GM12878 (cell line): ENCODE measurements at places on chromosomes 6 and 20. TPM values are rescaled to one million over a fixed set of nuclear protein-coding genes. Genes with fewer than 3 reads are reported as not detected.

GRCh38 chr6:6951355-6951754 is 156.4 kb upstream of the RREB1 start:
- no peaks in the 10 kb centered on the region; the same call in 1 of the 2 replicates for H3K27me3 ChIP-seq
- DNase-seq, result no peak
- no peaks in the 10 kb centered on the region for H3K36me3 ChIP-seq
- no peaks in the 10 kb centered on the region for H3K4me1 ChIP-seq
- no peak overlapping the region for H3K4me3 ChIP-seq

DNA sequence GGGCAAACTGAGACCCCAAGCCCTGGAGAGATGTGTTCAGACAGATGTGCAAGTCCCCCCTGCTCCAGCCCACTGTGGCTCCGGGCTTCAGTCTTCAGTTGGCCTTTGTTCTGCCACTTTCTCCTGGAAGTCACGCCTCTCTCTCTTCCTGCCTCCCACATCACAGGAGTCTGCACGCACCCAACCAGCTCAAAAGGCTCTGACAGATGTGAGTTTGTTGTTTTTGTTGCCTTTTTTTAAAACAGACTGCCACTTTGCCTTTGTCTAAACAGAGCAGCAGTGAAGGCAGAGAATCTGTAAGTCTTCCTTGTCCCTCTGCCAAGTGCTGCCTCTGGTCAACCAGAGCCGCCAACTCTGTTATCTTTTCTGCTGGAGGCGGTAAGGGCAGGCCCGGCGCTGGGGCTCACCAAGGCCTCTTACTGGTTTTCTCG is 149.7 kb downstream of the TFAP2C start:
- H3K4me3 ChIP-seq, result no peak overlapping the region
- H3K36me3 ChIP-seq, result no peaks in the 10 kb centered on the region
- H3K4me1 ChIP-seq, result no peaks in the 10 kb centered on the region
- no peak overlapping the region for H3K27ac ChIP-seq

- no peaks in the 10 kb centered on the region for H3K36me3 ChIP-seq
- no peak for DNase-seq
- H3K27me3 ChIP-seq, result peaks cover 3% of the 10 kb centered on the region
- H3K4me3 ChIP-seq, result no peak overlapping the region
Observed at GRCh38 chr6:138242987-138243592, 24.8 kb upstream of the PBOV1 start.

- H3K27ac ChIP-seq, result no peak overlapping the region
- H3K27me3 ChIP-seq, result no peaks in the 10 kb centered on the region
- H3K4me1 ChIP-seq, result no peaks in the 10 kb centered on the region
- H3K36me3 ChIP-seq, result no peaks in the 10 kb centered on the region
- no peak overlapping the region for H3K4me3 ChIP-seq
- DNase-seq, result no peak
Observed at GRCh38 chr6:38503032-38503773, 136.5 kb downstream of the BTBD9 start.

GRCh38 chr6:42104095-42104803 is 38.2 kb downstream of the C6orf132 start:
- H3K27ac ChIP-seq, result no peak overlapping the region
- H3K36me3 ChIP-seq, result no peaks in the 10 kb centered on the region
- peak overlapping the region; percentile 68; the same call in 1 of the 2 replicates for H3K4me3 ChIP-seq
- H3K4me1 ChIP-seq, result no peaks in the 10 kb centered on the region
- DNase-seq, result peak; percentile 15
- H3K27me3 ChIP-seq, result peaks cover 3% of the 10 kb centered on the region; the same call in 1 of the 2 replicates

DNA sequence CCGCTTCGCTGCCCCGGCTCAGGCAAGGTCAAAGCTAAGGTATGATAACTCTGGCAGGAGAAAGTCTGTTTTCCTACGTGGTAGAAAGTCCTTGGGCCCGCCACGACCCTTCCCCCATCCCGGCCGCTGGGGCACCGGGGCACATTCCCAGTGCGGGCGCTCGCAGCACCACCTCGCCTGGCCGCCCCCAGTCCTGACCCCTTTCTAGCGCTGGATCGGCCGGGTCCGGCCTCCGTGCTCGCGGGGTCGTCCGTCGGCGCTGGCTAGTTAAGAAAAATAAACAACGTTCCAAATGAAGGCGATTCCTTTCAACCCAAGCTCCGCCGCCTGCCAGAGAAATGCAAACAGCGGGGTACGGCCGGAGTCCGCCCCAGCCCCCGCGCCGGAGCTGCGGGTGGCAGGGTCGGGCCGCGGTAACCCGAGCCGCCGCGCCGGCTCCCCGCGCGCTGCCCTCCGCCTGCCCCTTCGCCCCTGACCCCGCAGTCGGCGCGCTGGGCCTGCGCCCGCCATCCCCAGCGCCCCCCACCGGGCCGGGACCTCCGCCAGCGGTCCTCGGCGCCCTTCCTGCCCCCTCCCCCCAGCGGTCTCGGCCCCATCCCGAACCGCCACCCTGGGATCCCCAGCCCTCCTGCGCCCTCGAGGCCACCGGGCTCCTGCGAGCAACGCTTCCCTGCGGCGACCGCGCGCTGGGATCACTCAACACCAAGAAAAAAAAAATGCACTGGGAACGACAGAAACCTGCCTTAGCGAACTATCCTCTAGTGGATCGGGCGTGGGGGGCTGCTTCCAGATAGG is 37.6 kb downstream of the NCR2 start:
- no peak overlapping the region for H3K27ac ChIP-seq
- no peak for DNase-seq
- no peaks in the 10 kb centered on the region for H3K4me1 ChIP-seq
- no peaks in the 10 kb centered on the region for H3K36me3 ChIP-seq

- H3K36me3 ChIP-seq, result no peaks in the 10 kb centered on the region; the same call in none of the 2 replicates
- no peak for DNase-seq
- H3K4me1 ChIP-seq, result peaks cover 7% of the 10 kb centered on the region
- peak overlapping the region; percentile 87 for H3K4me3 ChIP-seq
- H3K27ac ChIP-seq, result peak overlapping the region; percentile 99
Observed at GRCh38 chr6:89637960-89638319, 607 bp downstream of the LYRM2 start.

DNA sequence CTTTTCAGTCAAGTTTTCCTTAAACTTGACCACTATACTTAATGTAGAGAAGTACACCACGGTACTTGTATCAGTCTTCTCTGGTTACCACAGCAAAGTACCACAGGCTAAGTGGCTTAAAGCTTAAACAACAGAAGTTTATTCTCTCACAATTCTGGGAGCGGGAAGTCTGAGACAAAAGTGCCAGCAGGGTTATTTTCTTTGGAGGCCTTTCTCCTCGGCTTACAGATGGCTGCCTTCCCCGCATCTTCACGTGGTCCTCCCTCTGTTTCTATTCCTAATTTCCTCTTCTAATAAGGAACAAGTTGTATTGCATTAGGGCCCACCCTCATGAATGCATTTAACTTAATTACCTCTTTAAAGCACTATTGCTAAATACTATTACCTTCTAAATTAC is 258.0 kb downstream of the PLCB1 start:
- H3K4me3 ChIP-seq, result no peak overlapping the region
- no peaks in the 10 kb centered on the region; the same call in 1 of the 2 replicates for H3K4me1 ChIP-seq
- H3K27me3 ChIP-seq, result no peaks in the 10 kb centered on the region
- no peak for DNase-seq
- H3K27ac ChIP-seq, result no peak overlapping the region

GRCh38 chr6:33592595-33593413 is 12.7 kb upstream of the BAK1 start:
- no peaks in the 10 kb centered on the region for H3K36me3 ChIP-seq
- peak overlapping the region; percentile 23 for H3K27ac ChIP-seq
- peaks cover 44% of the 10 kb centered on the region for H3K4me1 ChIP-seq
- peak; percentile 63 for DNase-seq

GRCh38 chr6:125570526-125570925 is 178.9 kb upstream of the HEY2 start:
- no peaks in the 10 kb centered on the region for H3K36me3 ChIP-seq
- no peaks in the 10 kb centered on the region for H3K4me1 ChIP-seq
- DNase-seq, result no peak
- no peak overlapping the region for H3K27ac ChIP-seq
- peaks cover 3% of the 10 kb centered on the region; the same call in 1 of the 2 replicates for H3K27me3 ChIP-seq

DNA sequence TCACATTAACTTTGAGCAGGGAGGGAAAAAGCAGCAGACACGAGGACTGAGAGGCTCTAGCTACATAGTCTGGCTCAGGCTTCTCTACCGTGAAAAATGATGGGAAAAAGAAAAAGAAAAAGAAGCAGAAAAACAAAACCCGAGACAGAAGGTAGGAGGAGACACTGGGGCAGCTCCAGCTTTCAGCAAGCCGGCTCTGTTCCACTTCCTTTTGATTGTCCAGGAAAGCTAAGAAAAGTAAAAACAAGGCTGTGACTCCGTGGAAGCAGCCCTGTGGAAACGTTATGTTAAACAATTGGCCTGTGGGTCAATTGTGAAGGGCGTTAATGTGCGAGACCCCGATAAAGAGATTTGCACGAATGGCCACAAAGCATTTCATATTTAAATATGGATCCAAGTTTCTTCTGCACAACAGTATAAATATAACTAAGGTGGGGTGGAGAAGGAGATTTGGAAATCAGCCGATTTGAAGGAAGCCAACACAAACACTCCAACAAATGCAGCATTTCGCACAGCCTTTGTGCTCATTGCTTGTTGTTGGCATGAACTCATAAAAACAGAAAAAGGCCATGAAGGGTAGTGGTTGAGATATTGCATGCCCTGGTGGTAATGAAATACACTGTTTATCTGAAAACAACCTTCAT is 236.9 kb upstream of the JAG1 start:
- no peaks in the 10 kb centered on the region for H3K36me3 ChIP-seq
- no peaks in the 10 kb centered on the region for H3K27me3 ChIP-seq
- H3K4me3 ChIP-seq, result no peak overlapping the region
- no peak for DNase-seq
- H3K4me1 ChIP-seq, result no peaks in the 10 kb centered on the region
- no peak overlapping the region for H3K27ac ChIP-seq

GRCh38 chr20:21391185-21391971 is 5.9 kb downstream of the NKX2-4 start:
- no peaks in the 10 kb centered on the region for H3K4me1 ChIP-seq
- H3K36me3 ChIP-seq, result peaks cover 13% of the 10 kb centered on the region
- peaks cover 2% of the 10 kb centered on the region for H3K27me3 ChIP-seq
- H3K4me3 ChIP-seq, result no peak overlapping the region

DNA sequence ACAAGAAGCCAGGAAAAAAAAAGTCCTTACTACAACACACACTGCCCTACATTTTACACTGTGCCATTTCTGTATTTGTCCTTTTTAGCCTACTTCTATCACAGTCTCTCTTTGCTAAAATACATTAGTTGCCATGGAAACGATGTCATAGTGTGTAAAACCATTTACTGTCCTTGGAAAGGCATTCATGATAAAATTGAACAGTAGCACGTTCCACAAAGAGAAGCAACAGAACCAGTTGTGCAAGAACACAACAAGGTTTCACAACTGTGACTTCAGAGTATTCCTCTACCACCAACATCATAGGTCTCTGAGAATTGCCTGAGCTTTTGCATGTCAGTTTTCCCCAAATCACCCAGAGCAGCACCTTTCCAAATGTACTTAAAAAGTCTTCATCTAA is 20.5 kb downstream of the FYN start:
- no peak overlapping the region for H3K27ac ChIP-seq
- H3K36me3 ChIP-seq, result peaks cover 3% of the 10 kb centered on the region
- peaks cover 23% of the 10 kb centered on the region for H3K4me1 ChIP-seq
- no peaks in the 10 kb centered on the region for H3K27me3 ChIP-seq
- no peak for DNase-seq
- no peak overlapping the region for H3K4me3 ChIP-seq

- H3K27ac ChIP-seq, result no peak overlapping the region
- no peak overlapping the region for H3K4me3 ChIP-seq
- DNase-seq, result no peak
- H3K4me1 ChIP-seq, result no peaks in the 10 kb centered on the region
- no peaks in the 10 kb centered on the region for H3K36me3 ChIP-seq
Observed at GRCh38 chr6:71199736-71200135, 88.9 kb upstream of the OGFRL1 start.

- no peak for DNase-seq
- H3K27ac ChIP-seq, result no peak overlapping the region
- no peak overlapping the region for H3K4me3 ChIP-seq
- no peaks in the 10 kb centered on the region for H3K36me3 ChIP-seq
Observed at GRCh38 chr6:8182902-8183665, 80.7 kb upstream of the EEF1E1 start.

- H3K4me3 ChIP-seq, result no peak overlapping the region
- no peak overlapping the region for H3K27ac ChIP-seq
- H3K27me3 ChIP-seq, result no peaks in the 10 kb centered on the region
- H3K36me3 ChIP-seq, result no peaks in the 10 kb centered on the region
Observed at GRCh38 chr20:47108994-47109393, 214.4 kb downstream of the EYA2 start.

DNA sequence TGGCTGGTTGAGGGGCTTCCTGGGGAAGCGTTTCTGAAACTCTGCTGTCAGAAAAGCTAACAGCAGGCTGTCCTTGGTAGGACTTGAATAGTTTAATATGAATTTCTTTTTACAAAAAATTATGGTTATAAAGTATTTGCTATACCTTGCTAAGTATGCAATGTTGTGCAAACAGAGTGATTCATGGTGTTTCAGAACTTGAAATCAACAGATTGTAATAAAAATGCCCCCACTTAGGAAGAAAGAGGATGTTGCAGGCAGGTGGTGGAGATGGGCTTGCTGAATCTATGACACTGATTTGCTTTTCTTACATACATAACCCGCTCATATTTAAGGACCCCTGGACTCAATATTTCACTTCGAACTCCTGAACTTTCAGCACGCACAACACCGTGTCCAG is 211.6 kb downstream of the THBS2 start:
- no peak for DNase-seq
- H3K4me3 ChIP-seq, result no peak overlapping the region
- no peaks in the 10 kb centered on the region for H3K4me1 ChIP-seq
- no peak overlapping the region for H3K27ac ChIP-seq
- no peaks in the 10 kb centered on the region for H3K27me3 ChIP-seq

- H3K4me1 ChIP-seq, result peaks cover 2% of the 10 kb centered on the region
- H3K4me3 ChIP-seq, result peak overlapping the region; percentile 83
- peak overlapping the region; percentile 95 for H3K27ac ChIP-seq
- DNase-seq, result peak; percentile 55
- no peaks in the 10 kb centered on the region for H3K36me3 ChIP-seq
- H3K27me3 ChIP-seq, result no peaks in the 10 kb centered on the region
Observed at GRCh38 chr6:26232940-26233648, 131.9 kb upstream of the BTN3A2 start.

GRCh38 chr20:21554985-21555384 is 41.1 kb upstream of the NKX2-2 start:
- H3K27ac ChIP-seq, result no peak overlapping the region
- H3K4me1 ChIP-seq, result peaks cover 3% of the 10 kb centered on the region; the same call in 1 of the 2 replicates
- H3K27me3 ChIP-seq, result no peaks in the 10 kb centered on the region
- no peak overlapping the region for H3K4me3 ChIP-seq
- H3K36me3 ChIP-seq, result no peaks in the 10 kb centered on the region

GRCh38 chr6:150452428-150453243 is 83.8 kb downstream of the IYD start:
- no peaks in the 10 kb centered on the region for H3K36me3 ChIP-seq
- no peak for DNase-seq
- no peak overlapping the region for H3K27ac ChIP-seq
- no peaks in the 10 kb centered on the region for H3K27me3 ChIP-seq

GRCh38 chr6:30691208-30691847 is 544 bp upstream of the NRM start:
- H3K27ac ChIP-seq, result peak overlapping the region; percentile 96
- no peak for DNase-seq
- peaks cover 15% of the 10 kb centered on the region for H3K4me1 ChIP-seq

- H3K4me3 ChIP-seq, result no peak overlapping the region
- DNase-seq, result no peak
- no peaks in the 10 kb centered on the region for H3K4me1 ChIP-seq
Observed at GRCh38 chr6:44800171-44800783, 412.8 kb downstream of the CDC5L start.

METTL24 gene
- total RNA-seq, result not detected in 2 replicates

ROS1 gene
- total RNA-seq, result 0.03 TPM in 2 replicates

LY6G6C gene
- not detected in 2 replicates for total RNA-seq

MRPS18B gene
- total RNA-seq, result 80.9 and 87.7 TPM in 2 replicates

NFATC2 gene
- 17.5 and 20.0 TPM in 2 replicates for total RNA-seq

FAXC gene
- not detected in 2 replicates for total RNA-seq

MEI4 gene
- total RNA-seq, result not detected in 2 replicates

ZSCAN12 gene
- 7.9 and 8.2 TPM in 2 replicates for total RNA-seq
